Anterior cingulate cortex (tissue), 58 donors: ENCODE measurements at places on chromosomes 2 and 18.

GRCh38 chr18:41513438-41513837, 441.6 kb upstream of the PIK3C3 start:
- DNase-seq = no peak

- DNase-seq = no peak
Observed at GRCh38 chr2:1972011-1972410, 227.7 kb upstream of the PXDN start.

DNA sequence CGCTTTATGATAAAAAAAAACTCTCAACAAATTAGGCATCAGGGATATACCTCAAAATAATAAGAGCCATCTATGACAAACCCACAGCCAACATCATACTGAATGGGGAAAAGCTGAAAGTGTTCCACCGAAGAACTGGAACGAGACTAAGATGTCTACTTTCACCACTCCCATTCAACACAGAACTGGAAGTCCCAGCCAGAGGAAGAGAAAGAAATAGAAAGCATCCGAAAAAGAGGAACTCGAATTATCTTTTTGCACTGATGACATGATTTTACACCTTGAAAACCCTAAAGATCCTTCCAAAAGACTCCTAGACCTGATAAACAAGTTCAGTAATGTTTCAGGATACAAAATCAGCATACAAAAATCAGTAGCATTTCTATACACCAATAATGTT, 121.6 kb downstream of the ZRANB3 start:
- DNase-seq = no peak

DNA sequence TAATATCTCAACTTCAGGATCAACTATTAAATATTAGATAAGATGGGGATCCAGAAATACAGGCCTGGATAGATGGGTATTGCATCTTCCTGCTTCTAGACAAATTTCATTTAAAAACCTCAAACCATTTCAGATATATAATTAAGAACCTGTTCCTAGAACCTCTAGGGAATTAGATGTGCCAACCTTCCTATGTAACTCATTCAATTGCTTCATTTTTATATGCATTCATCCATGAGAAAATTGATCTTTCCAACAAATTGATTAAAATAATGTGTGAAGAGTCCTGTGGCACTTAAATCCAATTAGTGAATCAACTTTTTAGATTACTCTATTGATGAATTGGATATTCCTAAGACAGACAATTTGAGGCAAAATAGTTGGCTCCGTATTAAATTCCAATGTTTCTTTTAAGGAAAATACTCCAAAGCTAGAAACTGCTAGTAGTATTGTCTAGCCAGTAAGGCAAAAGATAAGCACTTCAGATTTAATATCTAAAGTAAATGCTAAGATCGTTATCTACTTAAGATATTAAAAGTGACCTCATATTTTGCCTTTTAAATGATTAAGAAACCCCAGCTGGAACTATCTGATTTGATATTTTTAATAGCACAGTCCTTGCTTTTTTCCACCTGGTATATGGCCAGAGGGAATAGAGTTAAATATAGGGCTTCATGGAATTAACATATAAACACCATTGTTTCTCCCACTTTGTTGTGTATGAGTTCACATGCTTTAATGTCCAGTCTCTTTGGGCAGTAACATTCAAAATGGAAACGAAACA, 35.8 kb downstream of the DARS1 start:
- DNase-seq = no peak

- DNase-seq = no peak
Observed at GRCh38 chr2:222479859-222480258, 55.5 kb downstream of the SGPP2 start.

- DNase-seq = no peak
Observed at GRCh38 chr2:43041661-43042360, 184.6 kb downstream of the ZFP36L2 start.

DNA sequence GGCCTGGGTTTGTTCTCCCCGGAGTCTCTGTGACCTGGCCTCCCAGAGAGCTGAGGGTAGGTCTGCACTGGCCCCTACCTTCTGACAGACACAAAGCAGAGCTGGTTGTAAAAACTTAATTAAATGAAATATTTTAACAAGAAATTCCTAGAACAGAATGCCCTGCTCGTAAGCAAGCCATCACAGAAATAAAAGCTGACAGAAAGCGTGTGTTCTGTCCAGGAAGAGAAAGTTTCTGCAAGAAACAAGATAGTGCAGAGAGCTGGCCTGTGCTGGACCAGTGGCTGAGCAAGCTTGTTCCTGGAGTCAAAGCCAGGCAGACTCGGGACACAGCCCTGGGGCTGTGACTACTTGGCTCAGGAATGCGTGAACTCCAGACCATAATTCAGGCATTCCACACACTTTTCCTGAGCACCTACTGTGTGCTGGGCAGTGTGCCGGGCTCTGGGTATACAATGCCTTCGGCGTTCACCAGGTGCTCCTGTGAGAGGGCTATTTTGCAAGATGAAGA, 51.6 kb downstream of the APOB start:
- no peak for DNase-seq

DNA sequence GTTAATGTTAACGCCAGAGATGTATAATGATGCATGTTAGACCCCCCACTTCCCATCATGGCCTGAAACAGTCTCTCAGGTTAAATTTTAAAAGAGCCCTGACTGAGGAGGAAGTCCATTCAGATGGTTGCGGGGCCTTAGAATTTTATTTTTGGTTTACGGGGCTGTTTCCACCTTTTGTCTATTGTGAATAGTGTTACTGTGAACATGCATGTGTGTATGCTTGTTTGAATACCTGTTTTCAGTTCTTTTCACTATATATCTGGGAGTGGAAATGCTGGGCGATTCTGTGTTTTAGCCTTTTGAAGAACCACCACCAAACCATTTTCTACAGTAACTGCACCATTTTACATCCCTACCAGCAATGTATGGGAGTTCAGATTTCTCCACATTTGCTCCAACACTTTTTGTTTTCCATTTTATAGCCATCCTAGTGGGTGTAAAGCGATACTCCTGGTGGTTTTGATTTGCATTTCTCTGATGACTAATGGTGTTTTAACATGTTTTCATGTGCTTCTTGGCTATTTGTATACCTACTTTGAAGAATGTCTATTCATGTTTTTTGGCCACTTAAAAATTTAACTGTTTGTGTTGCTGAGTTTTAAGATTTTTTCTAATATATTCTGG, 133.0 kb downstream of the MYO3B start:
- DNase-seq = no peak

DNA sequence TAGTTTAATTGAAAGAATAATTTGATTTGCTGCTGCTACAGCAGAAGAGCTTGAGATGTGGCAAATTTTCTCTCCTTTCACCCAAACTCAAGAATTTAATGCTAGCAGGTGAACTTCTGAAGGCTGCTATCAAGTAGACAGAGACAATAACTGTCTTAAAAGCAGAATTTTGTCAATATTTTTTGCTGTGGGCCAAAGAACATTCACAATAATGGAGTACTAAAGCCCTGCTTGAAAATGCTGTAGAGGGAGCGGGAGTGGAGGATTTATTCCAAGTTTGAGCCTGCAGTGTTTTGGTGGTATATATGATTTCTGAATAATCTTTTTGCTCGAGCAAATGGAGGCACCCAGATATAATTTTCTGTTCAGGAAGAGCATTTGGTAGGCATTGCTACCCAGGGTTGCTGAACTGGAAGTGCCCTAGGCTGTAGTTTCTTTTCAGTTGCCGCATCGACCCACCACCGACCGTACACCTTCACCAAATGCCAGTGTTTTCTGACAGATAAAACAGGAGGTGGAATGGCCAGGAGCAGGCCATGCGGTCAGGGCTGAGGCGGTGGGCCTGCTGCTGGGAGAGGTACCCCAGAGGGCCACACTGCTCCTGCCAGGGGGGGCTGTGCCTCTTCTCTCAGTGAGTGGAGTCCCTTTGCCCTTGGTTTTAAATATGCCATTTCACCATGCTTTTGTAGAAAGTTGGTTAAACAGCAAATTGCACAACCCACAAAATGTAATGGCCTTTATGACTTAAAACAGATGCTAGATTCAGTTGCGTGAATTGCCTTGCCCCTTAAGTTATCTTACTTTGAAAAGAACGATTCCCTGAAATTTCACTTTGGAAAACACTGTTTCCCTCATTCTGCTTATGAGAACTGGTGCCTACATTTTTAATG, 36.4 kb downstream of the TSHZ1 start:
- DNase-seq = no peak

DNA sequence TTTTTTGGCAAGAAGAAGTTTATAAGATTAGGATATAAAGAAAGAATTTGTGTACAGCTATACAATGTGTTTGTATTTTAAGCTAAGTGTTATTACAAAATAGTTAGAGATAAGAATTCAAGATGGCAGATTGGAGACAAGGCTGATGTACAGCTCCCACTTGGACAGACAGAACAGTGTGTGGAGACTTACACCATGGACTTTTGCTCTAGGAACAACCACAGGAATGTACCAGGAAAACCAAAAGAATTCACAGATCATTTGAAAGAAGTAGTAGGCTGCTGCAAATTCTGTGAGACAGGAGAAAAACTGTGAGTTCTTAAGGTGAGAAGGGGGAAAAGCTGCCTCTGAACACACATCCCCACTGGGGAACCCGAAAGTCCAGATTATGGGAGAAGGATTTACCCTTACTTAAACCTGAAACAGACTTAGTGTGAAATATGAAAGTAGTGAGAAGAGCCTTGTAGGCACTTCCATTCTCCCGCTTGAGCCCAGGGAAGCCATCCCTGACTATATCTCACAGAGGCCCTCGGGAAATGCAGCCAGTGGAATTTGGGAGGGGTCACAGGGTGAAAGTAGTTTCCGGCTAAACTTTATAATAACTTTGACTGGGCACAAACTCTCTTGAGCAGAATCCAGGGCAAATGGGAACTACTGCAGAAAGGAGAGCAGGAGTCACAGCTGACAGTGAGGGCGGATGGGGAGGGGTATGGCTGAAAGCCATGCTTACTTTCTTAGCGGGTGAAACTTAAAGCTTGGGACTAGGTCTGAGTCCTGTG, 11.6 kb upstream of the RPRD1A start:
- no peak for DNase-seq

- DNase-seq = no peak
Observed at GRCh38 chr2:80256782-80257167, 47.8 kb downstream of the LRRTM1 start.

DNA sequence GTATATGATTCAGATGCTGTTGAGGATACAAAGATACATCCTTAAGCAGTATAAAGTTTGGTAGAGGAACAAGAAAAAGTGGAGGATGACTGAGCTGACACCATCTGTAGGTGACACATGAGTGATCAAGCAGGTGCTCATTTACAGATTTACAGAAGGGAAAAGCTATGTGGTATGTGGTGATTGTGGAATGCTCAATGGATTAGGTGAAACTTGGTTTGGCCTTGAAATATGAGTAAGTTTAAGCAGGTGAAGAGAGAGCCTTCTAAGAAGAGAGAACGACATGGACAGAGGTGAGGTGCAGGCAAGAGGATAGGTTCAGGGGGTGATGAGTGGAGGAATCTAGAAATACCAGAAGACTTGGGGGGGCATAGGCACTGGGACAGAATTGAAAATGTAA, 5.9 kb downstream of the ASXL3 start:
- DNase-seq = no peak

- DNase-seq = no peak
Observed at GRCh38 chr2:236714080-236714479, 144.5 kb downstream of the ACKR3 start.

- DNase-seq = no peak
Observed at GRCh38 chr18:9130806-9131205, 5.8 kb upstream of the ANKRD12 start.

DNA sequence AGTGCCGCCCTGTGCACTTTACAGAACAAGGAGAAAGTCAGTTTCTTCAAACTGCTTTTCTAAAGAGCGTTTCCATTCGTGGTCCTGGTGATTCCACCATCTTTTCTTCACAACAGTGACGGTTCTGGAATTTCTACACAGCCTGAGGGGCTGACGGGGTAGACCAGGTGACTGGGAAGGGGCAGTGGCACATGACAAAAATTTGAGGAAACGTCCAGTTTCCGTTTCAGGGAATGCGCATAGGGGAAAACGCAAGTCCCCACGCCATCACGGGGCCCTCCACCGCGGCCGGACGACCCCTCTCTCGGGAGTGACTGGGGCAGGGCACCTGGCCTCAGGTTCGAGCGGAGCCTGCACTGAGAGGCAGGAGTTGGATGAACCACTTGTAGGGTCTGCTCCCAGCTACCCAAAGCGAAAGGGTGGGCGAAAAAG, 980 bp upstream of the SPTBN1 start:
- peak; percentile 29 for DNase-seq

DNA sequence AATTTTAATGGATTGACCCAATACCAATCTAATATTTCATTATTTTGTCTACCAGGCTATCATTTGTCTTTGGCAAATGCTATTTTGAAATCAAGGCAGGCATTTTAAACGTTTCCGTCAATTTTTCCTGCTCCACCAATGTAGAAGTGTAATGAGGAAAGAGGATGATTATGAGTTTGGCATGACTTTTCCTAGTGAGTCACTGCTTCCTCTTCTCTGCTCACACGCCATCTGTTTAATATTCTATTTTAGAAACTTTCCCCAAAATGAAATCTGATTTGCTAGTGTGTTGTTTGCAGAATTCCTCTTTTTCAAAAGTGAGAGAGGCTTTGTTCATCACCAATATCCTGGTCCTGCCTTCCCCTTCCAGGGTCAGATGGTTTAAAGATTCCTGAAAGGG, 42.5 kb upstream of the PID1 start:
- no peak for DNase-seq

DNA sequence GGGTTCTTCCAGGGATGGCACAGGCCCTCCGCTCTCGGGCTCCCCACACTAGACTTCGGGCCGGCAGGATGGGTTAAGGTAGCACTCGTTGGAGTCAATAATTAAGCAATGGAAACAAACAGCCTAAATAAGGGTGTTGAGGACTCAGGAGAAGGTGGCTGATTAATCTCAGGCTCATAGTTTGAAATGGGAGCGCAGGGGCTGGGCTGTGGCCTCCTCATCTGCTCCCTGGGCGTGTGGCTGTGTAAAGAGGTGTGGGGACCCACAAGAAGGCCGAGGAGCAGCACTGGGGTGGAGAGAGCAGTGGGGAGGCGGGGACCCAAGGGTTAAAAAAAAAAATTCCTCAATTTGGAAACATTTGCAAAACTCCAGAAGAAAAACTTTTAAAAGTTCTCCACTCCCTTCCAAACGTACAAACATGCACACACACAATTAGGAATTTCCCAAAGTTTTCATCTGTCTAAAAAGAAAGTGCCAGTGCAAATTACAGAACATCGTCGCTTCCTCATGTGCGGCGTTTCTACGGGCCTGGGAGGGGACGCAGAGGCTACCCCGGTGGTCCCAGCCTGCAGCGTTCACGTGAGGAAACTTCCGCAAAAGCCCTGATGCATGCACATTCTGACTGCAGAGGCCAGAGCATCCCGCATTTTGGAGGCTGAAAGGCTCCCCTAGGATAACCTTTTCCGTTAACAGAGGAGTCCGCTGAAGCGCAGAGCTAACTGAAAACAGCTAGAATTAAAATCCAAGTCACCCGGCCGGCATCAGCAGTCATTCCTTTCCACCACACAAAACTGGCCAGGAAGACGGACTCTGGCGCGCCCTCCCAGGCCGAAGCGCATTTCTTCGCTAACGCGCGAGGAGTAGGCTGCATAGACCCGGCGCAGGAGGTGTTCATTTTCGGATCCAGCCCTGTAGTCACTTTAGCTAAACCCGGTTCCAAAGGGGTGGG, 1.0 kb upstream of the TUBB6 start:
- DNase-seq = no peak

GRCh38 chr2:146952696-146953095, 892.1 kb upstream of the ACVR2A start:
- no peak for DNase-seq
